ENCODE measurements at places on chromosomes 7 and 10.

GRCh38 chr10:79029478-79030390, 39.0 kb upstream of the ZMIZ1 start:
- DNase-seq, result no peak

GRCh38 chr10:56318816-56319215, 42.2 kb downstream of the ZWINT start:
- no peak for DNase-seq

- DNase-seq, result no peak
These were observed 85.3 kb upstream of the PCLO start for GRCh38 chr7:83248000-83248399.

GRCh38 chr7:106793015-106793975, 71.8 kb upstream of the PIK3CG start:
- peak; percentile 48 for DNase-seq

DNA sequence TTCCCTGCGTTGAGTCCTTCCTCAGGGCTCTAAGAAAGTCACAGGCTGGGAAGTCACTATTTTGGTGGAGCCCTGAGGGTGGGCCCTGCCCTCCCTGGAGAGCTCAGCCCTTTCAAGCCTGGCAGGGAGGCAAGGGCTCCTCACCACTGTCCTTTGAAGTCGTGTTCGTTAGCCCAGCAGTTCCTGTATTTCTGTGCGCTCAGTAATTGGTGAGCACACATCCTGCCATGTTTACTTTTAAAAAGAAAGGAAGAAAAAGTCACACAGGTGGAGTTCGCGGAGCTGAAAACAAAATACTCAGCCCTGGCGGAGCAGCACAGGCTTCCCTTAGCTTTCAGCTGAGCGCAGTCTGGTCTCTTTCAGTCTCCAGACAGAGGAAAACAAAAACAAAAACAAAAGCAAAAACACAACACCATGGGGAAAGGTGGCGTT, 37.1 kb downstream of the PRKCQ start:
- peak; percentile 78 for DNase-seq

DNA sequence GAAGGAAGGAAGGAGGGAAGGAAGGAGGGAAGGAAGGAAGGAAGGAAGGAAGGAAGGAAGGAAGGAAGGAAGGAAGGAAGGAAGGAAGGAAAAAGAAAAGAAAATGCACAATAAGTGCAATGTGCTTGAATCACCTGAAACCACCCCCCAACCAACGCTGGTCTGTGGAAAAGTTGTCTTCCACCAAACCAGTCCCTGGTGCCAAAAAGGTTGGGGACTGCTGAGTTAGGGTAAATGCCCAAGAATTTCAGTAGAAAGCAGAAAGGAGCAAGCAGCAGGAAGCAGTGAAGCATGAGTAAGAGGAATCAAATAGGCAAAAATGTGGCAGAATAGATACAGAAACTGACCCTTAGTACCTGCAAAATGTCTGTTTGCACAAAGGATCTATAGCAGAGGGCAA, 137.2 kb downstream of the JCAD start:
- no peak for DNase-seq

DNA sequence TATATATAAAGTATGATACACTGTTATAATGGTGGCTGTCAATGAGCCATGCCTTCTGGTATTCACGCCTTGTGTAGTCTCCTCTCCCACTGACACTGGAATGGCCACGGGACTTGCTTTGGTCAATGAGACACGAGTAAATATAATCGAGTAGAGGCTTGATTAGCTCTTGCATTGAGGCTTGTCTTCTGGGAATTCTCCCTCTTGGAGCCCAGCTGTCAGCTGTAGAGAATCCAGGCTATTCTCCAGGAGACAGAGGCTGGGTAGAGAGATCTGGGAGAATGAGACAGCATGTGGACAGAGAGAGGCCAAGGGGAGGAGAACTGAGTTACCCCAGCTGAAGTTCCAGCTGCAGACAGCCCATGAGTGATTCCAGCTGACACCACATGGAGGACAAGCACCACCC, 25.2 kb upstream of the PLCE1 start:
- DNase-seq, result no peak

DNA sequence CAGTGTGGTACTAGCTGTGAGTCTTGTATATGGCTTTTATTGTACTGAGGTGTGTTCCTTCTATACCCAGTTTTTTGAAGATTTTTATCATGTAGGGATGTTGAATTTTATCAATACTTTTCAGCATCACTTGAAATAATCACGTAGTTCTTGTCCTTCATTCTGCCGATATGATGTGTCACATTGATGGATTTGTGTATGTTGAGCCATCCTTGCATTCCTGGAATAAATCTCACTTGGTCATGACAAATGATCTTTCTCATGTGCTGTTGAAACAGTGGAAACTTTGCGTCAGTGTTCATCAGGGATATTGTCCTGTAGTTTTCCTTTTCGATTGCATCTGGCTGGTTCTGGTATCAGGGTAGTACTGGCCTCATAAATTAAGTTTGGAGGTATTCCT, 7.1 kb upstream of the PRKAR1B start:
- no peak for DNase-seq

GRCh38 chr10:123399276-123399839, 245.2 kb downstream of the BUB3 start:
- DNase-seq, result no peak

DNA sequence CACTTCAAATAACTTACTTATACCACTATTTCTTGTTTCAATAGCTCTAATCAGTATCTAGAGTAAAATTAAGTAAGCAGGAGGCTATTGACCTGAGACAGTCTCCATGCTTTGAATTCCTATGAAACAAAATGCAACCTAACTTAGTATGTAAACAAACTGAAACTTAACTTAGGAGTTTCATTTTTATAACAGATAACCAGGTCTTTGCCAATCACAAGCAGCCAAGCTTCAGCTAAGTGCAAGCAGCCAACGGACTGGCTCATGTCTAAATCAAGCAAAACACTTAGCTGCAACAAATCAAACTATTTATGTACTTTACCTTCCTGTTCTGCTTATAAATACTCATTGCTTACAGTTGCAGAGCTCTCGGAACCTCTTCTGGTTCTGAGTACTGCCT, 4.4 kb upstream of the GSTK1 start:
- DNase-seq, result peak; percentile 35

- no peak for DNase-seq
These were observed 307.4 kb upstream of the LRGUK start for GRCh38 chr7:133819695-133820094.

DNA sequence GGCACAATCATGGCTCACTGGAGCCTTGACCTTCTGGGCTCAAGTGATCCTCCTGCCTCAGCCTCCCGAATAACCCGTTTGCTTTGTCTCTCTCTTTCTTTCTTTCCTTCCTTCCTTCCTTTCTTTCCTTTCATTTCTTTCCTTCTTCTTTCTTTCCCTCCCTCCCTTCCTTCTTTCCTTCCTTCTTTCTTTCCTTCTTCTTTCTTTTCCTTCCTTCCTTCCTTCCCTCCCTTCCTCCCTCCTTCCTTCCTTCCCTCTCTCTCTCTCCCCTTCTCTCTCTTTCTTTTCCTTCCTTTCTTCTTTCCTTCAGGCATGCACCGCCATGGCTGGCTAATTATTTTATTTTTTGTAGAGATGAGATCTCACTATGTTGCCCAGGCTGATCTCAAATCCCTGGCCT, 57.9 kb upstream of the NPTX2 start:
- DNase-seq, result no peak

DNA sequence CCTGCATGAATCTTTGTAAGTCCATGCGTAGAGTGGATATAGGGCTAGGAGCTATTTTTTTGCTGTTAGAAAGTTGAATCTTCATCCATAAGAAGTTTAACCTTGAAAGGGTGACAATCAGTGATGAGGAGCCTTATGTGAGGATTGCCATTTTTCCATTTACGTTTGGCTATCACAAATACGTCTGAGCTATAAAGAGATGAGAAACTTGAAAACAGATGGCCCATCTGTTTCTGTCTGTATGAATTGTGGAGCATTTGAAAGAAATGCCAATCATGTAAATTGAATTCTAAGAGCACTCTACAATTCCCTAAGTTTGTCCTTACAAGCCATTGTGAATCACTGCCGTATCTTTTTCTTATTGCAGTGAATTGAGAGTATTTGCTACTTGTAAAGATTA, 169.8 kb upstream of the TEX47 start:
- DNase-seq, result no peak

DNA sequence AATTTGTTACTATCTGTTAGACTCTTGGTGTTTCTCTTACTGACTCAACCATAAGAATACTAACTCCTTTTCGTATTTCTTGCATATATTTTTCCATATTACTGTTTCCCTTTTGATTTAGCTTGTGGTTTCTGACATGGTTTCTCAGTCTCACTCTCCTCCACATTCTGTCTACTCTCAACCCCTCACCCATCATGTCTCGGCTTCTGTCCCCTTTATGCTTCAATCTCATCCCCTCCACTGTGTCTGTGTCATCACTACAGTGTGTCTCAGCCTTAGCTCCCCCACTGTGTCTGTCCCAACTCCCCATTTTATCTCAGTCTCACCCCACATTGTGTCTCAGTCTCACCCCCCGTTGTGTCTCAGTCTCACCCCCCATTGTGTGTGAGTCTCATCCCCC, 126.9 kb downstream of the VIPR2 start:
- DNase-seq, result no peak

DNA sequence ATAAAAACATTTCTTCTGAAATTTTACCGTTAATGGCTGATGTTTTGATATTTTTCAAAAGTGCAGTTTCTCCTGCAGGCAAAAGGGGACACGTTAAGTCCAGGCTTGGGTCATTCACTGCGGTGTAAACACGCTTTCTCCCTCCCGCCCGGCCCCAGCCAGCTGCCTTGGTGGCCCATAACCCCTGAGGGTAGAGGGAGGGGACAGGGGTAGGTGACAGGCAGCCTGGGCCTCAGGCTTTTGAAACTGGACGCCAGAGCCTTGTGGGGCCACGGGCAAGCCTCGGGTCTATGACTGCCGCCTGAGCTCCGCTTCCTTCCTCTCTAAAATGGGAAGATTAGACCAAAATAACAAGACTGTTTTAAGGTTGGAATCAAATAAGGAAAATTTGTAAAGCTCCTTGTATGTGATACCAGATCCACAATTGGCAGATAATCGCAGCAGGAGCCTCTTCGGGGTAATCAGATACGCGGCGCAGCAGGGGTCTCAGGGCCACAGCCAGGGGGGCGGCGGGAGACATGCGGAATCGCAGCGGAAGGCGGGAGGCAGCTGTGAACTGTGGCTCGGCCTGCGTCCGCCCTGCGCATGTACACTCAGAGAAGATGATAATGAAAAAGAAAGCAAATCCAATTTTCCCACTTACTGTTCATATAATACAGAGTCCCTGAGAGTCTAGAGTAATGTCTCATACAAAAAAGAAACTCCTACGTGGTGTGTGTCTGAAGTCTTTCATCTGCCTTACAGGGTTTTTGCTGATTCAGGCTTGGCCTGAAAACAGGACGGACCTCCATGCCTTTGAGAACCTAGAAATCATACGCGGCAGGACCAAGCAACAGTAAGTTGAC, 138.3 kb downstream of the EGFR start:
- no peak for DNase-seq

DNA sequence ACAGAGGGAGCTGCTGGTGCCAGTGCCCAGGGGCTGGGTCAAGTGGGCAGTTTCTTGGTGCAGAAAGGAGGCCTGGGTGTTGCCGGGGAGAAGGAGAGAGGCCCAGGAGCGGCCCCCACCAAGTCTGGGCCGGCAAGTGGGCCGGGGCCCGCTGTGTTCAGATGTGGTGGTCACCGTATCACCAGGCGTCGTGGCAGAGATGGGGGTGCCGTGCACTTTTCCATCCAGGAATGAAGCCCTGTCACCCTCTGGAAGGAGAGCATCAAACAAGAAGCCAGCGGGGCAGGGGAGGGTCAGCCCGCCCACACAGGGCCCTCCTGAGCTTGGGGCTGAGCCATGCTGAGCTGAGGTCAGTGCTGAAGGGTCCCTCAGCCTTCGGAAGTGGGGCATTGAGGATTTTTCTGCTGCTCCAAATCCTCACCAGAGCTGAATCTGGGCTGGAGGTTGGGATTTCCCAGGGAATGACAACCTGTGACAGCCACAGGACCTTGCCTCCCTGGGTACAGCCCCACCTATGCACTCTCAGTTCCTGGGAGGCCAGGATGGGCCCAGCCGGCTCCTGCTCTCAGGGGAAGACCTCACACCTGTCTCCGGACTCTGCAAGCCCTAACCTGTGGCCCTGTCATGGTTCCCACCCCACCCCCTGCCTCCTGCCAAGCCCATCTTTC, 27.9 kb upstream of the INPP5A start:
- no peak for DNase-seq

GRCh38 chr7:94486216-94486615, 23.4 kb upstream of the CASD1 start:
- DNase-seq, result no peak
